T-cell (primary cell): ENCODE measurements at places on chromosomes 7 and 10. TPM values are rescaled to one million over a fixed set of nuclear protein-coding genes. Genes with fewer than 3 reads are reported as not detected.

The RAB18 gene
- 104 TPM for total RNA-seq

GRCh38 chr7:140562926-140563481, 77.6 kb downstream of the DENND2A start:
- no peak overlapping the region for H3K27ac ChIP-seq
- DNase-seq: no peak
- H3K4me1 ChIP-seq: no peaks in the 10 kb centered on the region
- H3K4me3 ChIP-seq: no peak overlapping the region
- H3K27me3 ChIP-seq: no peaks in the 10 kb centered on the region
- H3K36me3 ChIP-seq: no peaks in the 10 kb centered on the region

DNA sequence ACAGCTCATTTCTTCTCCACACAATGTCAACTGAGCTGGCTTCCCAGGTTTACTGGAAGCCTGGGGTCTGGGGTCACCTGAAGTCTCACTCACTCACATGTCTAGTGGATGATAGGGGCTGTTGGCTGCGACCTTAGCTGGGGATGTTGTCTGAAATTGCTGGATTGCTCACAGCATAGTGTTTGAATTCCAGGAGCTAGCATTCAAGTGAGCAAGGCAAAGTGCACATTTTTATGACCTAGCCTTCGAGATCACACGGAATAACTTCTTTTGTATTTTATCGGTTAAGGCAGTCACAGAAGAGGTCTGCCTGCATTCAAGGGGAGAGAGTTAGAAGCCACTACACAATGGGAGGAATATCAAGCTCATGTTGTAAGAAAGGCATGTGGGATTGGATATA, 3.6 kb downstream of the TEX47 start:
- H3K4me3 ChIP-seq: no peak overlapping the region
- H3K4me1 ChIP-seq: no peaks in the 10 kb centered on the region
- DNase-seq: no peak
- no peak overlapping the region for H3K27ac ChIP-seq

The EPDR1 gene
- 0.54 TPM for total RNA-seq

GRCh38 chr10:70590655-70591416, 11.7 kb downstream of the PRF1 start:
- H3K36me3 ChIP-seq: no peaks in the 10 kb centered on the region
- no peaks in the 10 kb centered on the region for H3K27me3 ChIP-seq
- H3K4me1 ChIP-seq: no peaks in the 10 kb centered on the region

- DNase-seq: no peak
- no peak overlapping the region for H3K4me3 ChIP-seq
Observed at GRCh38 chr7:94540428-94540827, 30.8 kb downstream of the CASD1 start.

The C10orf95 gene
- 0.49 TPM for total RNA-seq

The OPN4 gene
- total RNA-seq: not detected

- DNase-seq: no peak
- H3K27ac ChIP-seq: no peak overlapping the region
- H3K36me3 ChIP-seq: no peaks in the 10 kb centered on the region
- no peaks in the 10 kb centered on the region for H3K27me3 ChIP-seq
- no peak overlapping the region for H3K4me3 ChIP-seq
- no peaks in the 10 kb centered on the region for H3K4me1 ChIP-seq
Observed at GRCh38 chr10:103990121-103990520, 23.2 kb downstream of the SLK start.
